ENCODE measurements at places on chromosomes 5 and 9. TPM values are rescaled to one million over a fixed set of nuclear protein-coding genes. Genes with fewer than 3 reads are reported as not detected.
A peak's percentile ranks its signal among the peaks of the same experiment; 100 is the strongest.

GRCh38 chr5:124706729-124707361, 39.6 kb downstream of the ZNF608 start:
- peak; percentile 91 for DNase-seq

DNA sequence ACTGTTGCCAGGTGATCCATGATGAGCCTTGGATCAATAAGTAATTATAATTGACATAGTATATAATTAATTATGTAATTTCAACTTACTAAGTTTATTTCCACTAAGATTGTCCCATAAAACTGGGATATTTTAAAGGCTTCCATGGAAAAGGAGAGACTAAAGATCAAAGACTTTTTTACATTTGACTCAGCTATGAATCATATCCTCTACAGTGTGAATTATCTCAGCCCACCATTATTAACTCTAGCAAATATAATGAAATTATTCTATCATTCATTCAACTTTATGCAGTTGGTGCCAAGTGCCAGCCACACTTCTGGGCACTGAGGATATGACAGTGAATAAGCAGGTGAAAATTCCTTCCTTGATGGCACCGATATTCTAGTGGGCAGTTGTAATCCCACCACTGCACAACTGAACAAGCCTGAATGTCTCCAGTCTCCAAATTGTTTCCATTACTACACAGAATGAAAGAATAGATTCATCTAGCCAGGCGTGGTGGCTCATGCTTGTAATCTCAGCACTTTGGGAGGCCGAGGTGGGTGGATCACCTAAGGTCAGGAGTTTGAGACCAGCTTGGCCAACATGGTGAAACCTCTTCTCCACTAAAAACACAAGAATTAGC, 21.9 kb upstream of the TXN start:
- DNase-seq: no peak

DNA sequence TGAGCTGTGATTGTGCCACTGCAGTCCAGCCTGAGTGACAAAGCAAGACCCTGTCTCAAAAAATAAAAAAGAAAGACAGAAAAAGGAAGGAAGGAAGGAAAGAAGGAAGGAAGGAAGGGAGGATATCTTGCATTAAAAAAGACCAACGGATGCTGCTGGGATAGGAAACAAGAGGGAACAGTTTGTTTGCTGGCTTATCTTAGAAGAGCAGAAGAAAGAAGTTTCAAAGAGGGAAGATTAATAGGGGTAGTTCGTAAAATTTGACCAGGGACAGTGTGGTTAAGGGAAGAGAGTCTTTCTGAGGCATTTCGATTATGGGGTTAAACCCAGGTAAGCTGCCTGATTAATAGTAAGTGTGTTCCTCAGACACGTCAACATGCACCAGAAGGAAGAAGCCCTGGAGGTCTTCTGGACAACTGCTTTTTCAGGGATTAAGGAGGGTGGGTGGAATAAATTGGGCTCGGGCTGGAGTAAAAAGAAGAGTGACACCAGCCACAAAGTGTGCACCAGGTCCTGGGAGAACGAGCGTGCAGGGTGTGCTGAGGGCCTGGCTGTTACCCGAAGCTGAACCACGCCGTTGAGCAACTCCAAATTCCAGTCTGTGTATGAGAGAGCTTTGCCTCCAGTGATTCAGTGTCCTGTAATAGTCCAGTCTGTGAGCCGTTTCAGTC, 24.8 kb downstream of the FYB1 start:
- DNase-seq: no peak

- no peak for DNase-seq
Observed at GRCh38 chr5:96121364-96121763, 159.7 kb upstream of the ELL2 start.

GRCh38 chr5:132238169-132238744, 10.6 kb upstream of the P4HA2 start:
- DNase-seq: peak; percentile 86

- no peak for DNase-seq
Observed at GRCh38 chr5:57383093-57383861, 99.3 kb downstream of the ACTBL2 start.

DNA sequence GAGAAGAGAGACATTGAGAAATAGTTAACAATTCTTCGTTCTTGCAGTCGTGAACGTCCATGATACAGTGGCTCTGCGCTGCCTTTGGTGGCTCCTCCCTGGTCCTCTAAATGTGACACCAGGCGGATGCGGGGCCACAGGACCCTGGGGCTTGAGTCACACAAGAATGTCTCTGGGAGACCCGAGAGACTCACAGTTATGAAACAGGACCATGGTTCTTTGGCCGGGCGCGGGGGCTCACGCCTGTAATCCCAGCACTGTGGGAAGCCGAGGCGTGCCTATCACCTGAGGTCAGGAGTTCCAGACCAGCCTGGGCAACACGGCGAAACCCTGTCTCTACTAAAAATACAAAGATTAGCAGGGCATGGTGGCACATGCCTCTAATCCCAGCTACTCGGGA, 767 bp upstream of the ZDHHC11 start:
- DNase-seq: no peak

GRCh38 chr9:27365707-27366376, 68.9 kb upstream of the EQTN start:
- no peak for DNase-seq

- DNase-seq: no peak
Observed at GRCh38 chr5:111551569-111552275, 39.4 kb upstream of the STARD4 start.

DNA sequence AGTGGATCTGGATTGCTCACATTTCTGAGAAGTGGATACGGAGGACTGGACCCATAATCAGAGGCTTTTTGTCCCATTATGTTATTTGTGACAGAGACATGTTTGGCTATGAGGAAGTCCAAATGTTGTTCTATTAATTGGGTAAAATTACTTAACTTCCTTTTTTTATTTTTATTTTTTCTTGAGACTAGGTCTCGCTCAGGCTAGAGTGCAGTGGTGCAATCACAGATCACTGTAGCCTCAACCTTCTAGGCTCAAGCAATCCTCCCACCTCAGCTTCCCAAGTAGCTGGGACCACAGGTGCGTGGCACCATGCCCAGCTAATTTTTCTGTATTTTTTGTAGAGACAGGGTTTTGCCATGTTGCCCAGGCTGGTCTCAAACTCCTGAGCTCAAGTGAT, 11.9 kb upstream of the PGGT1B start:
- no peak for DNase-seq

DNA sequence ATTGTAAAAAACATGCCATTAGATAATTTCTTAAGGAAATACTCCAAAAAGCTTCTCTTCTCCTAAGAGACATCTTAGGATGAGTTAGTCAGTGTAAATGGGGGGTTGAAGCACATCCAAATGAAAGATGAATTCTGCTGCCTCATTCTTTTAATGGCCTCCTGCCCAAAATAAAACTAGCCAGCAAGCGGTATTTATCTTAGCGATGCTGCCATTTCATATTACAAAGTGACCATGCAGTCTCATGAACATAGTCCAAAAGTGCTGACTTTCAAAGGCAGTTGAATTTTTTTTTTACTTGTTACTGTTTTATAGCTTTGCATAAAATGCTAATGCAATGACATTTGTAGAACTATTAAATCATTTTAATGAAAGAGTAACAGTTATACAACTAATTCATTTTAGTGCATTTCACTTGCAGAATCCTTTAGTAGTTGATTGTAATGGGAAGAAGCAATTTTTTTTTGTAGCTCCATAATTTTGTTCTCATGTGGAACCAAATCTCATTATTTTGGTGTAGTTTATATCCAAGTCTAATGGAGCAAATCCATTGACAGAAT, 151.5 kb downstream of the CAVIN4 start:
- peak; percentile 51 for DNase-seq

DNA sequence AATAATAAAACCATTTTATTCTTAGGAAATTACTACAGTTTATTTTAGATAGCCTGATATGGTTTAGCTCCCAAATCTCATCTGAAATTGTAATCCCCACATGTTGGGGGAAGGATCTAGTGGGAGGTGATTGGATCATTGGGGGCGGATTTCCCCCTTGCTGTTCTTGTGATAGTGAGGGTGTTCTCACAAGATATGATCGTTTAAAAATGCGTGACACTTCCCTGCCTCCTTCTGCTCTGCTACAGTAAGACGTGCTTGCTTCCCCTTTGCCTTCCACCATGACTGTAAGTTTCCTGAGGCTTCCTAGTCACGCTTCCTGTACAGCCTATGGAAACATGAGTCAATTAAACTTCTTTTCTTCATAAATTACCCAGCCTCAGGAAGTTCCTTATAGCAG, 122.4 kb upstream of the FGF10 start:
- no peak for DNase-seq

DNA sequence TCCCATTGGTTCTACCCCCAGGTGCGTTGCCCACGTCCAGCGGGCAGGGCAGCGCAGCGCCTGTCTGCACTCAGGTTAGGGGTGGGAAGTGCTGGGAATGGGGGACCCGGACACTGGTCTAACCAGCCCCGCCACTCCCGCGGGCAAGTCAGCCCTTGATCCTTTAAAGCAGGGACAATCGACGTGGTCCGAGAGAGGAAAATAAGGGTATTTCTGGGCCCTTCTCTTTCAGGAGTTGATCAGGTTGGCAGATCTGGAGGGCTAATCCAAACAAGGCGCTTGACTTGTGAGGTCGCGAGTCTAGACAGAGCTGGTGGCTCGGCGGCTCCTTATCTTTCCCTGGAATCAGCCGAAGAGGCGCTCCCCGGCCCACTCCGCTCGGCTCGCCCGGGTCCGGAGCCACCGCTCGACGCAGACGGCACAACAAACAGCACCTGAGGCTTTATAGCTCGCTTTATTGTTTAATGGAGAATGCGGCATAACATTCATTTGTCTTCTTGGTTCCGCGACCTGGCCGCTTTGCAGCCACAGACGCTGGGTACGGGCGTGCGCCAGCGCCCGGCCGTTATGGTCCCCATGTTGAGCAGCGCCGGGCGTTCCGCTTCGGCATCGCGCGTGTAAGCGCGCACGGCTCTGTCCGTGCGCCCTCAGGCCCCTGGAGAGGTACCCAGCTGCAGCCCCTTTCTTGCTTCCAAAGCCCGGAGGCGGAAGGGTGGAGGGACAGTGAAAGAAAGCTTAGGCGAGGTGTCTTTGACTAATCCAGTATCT, 15.8 kb downstream of the ISL1 start:
- peak; percentile 17 for DNase-seq

DNA sequence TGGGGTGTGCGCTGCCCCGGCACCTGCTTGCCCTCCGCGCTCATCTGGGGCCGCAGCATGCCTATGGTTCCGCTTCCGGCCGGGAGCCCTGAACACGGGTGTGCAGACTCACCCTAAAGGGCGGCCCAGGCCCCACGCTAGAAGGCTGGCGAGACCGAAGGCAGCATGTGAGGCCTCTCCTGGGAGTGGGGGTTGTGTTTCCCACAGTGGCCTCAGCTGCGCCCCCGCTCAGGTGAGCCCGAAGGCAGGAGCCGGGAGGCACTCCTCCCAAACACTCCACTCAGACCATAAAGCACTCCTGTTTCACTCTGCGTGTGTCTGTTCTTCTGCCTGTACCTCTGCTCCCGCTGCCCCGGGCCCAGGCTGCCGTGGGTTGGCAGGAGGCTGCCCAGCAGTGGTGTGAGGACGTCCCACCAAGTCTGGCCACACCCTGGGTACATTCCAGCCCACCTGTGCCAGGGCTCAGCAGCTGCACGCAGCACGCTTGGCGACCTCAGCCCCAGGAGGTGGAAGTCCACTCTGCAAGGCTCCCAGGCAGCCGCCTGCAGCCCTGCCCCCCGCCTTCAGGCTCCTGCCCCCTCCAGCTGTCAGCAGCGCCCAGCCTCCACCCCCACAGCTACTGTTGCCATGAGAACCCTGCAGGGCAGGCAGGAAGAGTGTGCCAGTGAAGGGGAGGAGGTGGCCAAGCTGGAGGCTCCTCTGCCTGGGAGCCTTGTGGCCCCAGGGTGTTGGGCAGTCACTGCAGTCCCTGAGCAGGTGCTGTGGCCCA, 1.2 kb upstream of the AJM1 start:
- peak; percentile 88 for DNase-seq

DNA sequence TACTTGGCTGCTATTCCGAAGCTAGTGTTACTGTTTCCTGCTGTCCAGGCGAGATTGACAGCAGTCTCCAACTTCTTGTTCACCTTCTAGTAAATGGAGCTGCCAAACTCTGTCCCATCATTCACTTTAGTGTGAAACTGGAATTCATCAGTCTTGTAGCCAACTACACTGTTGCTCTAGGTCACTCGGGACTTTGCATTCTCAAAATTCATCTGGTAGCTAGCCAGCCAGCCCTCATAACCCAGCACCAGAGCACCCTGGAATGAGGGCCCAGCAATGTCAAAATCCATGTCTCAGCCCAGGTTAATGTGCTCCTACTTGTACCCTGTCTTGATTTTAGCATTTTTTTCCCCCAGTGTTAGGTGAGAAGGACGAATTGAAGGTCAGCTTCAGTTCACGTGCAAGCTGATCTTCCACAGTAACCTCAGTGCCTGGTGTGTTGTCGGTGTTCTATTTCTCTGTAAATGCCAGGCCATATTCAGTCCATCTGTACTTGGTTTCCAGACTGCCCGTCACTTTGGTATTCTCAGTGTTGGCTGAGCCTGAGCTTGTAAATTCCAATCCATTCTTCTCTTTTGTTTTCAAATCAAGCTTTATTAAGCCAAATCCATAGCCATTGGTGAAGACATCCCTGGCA, 28.9 kb downstream of the ZNF169 start:
- peak; percentile 23 for DNase-seq

- DNase-seq: peak; percentile 23
Observed at GRCh38 chr5:174448662-174449061, 275.7 kb upstream of the MSX2 start.

DNA sequence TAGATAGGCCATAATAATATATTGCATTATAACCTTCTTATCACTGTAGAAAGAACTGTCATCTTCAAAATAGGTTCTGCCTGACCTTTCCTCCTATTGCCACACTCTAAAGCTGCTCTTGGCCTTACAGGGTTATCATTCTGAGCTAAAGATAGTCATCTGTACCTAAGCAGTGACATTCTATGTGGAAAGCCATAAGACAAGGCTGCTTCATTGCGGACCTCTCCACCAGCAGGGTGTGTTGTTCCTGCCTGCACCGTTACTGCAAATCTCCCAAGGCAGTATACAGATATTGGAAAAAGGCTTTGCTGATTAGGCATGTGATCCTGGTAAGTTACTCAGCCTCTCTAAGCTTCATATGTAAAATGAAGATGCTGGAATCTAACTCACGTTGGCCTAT, 8.1 kb downstream of the ZNF622 start:
- no peak for DNase-seq

- DNase-seq: no peak
Observed at GRCh38 chr9:15426019-15426418, 3.3 kb downstream of the SNAPC3 start.

- DNase-seq: peak; percentile 53
Observed at GRCh38 chr5:172833372-172833685, 722 bp upstream of the ERGIC1 start.

The NEURL1B gene
- 46.1 TPM for total RNA-seq

The PCDHGA11 gene
- 7.5 TPM for total RNA-seq

The UAP1L1 gene
- total RNA-seq: 3.2 TPM

The REXO4 gene
- total RNA-seq: 19.0 TPM

The MYMK gene
- 18.3 TPM for total RNA-seq

The CCNJL gene
- total RNA-seq: 8.3 TPM

The QRFP gene
- not detected for total RNA-seq

The ADAMTS6 gene
- total RNA-seq: 8.1 TPM

The TEX48 gene
- not detected for total RNA-seq

Measured in tongue (tissue), 3 donors.